ENCODE measurements at places on chromosomes 1 and 21. TPM values are rescaled to one million over a fixed set of nuclear protein-coding genes. Genes with fewer than 3 reads are reported as not detected.

DNA sequence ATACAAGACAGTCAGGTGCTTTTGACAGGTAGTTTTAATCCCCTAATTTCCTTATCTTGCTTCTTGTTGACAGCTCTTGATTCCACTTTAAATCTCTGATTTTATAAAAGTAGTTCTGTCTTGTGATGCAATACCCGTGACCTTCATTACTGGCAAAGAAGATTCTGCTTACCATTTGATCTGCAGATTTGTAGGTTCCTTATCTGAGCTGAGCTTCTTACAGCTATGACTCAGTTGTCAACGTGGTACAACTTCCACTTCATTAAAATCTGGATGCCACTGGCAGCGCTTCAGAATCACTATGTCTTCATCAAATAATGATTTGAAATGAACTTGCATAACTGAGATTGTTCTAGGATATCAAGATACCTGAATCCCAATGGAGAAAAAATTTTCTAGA lies 543.6 kb upstream of the B3GALT2 start:
- no peaks in the 10 kb centered on the region for H3K27me3 ChIP-seq
- no peak overlapping the region for H3K4me3 ChIP-seq
- no peaks in the 10 kb centered on the region for H3K36me3 ChIP-seq
- peaks cover 10% of the 10 kb centered on the region for H3K4me1 ChIP-seq

The MANEAL gene
- 9.9 TPM for total RNA-seq

DNA sequence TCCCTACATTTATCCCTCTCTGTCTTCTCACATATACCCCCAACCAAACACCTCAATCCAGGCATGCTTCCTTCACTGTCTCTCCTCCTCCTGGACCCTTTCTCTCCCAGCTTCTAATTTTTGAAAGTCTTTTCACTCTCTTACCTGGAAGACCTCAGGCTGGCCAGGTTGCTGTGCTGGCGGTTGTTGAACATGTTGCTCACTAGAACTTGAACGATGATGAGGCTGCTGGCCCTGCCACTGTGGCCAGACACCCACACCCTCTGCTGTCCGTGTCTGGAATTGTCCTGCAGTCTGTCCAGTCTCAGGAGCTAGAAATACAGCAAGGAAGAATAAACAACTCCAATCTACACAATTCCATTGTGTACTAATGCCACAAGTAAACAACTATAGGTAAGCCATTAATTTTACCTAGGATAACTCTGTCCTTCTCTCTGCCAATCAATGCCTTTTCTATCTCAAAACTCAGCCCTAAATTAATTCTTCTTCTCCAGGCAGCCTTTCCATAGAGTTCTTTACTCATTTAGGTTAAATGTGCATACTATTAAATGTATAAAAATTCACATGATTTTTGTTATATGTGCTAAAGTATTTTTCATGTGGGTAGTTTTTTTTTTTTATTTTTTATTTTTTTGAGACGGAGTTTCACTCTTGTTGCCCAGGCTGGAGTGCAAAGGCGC lies 5.1 kb upstream of the CTSK start:
- H3K4me3 ChIP-seq, result no peak overlapping the region
- H3K27me3 ChIP-seq, result no peaks in the 10 kb centered on the region
- H3K36me3 ChIP-seq, result peaks cover 5% of the 10 kb centered on the region

DNA sequence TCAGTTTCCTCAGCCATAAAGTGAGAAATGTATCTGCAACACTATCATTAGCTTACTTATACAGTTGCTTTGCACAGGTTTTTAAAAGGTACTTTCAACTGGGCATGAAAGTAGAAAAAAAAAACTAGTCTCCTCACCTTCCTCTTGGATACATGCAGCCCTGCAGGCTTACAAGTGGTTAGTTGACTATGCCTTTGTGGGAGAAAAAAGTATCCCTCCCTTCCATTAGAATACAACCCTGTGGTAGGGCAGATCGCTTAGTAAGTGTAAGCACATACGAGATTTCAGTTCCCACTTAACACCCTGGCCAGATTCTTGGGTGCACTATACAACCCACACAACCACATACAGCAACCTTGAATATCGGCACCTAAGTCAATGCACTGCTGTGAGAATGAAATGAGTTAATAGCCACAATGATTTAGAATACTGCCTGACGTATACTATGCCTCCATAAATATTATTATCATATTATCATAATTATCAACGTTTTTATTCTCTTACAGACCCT lies 54.7 kb downstream of the PIGK start:
- DNase-seq, result no peak
- H3K4me1 ChIP-seq, result peaks cover 6% of the 10 kb centered on the region
- no peaks in the 10 kb centered on the region for H3K27me3 ChIP-seq
- no peak overlapping the region for H3K4me3 ChIP-seq
- H3K27ac ChIP-seq, result no peak overlapping the region
- H3K36me3 ChIP-seq, result peaks cover 25% of the 10 kb centered on the region

GRCh38 chr1:61435226-61435625 lies 289.7 kb downstream of the TM2D1 start:
- no peak overlapping the region for H3K4me3 ChIP-seq
- H3K4me1 ChIP-seq, result no peaks in the 10 kb centered on the region
- no peak overlapping the region for H3K27ac ChIP-seq
- no peak for DNase-seq
- H3K27me3 ChIP-seq, result no peaks in the 10 kb centered on the region
- H3K36me3 ChIP-seq, result no peaks in the 10 kb centered on the region
